ENCODE measurements at places on chromosomes 5 and 9.

DNA sequence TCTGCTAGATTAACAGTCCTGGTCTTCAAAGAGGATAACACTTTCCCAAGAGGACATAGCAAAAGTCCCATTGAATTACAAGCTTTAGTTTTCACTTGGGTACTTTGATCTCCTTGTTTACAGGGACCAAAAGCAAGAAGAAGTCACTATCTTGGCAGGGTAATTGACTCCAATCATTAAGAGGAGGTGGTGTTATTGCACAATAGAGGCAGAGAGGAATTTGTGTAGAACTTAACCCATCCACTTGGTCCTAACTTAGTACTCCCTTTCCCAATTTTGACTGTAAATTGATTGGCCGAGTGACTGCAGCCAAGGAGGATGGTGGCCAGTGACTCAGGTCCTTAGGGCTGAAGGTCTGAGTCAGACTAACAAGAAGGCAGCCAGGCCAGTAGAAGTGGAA, 9.3 kb upstream of the TRPC7 start:
- DNase-seq: no peak

- DNase-seq: no peak
Observed at GRCh38 chr5:4939042-4939781, 200.9 kb upstream of the ADAMTS16 start.

- DNase-seq: no peak
Observed at GRCh38 chr9:137319739-137320551, 17.9 kb upstream of the NRARP start.

- no peak for DNase-seq
Observed at GRCh38 chr5:176676361-176676824, 29.1 kb downstream of the TSPAN17 start.

DNA sequence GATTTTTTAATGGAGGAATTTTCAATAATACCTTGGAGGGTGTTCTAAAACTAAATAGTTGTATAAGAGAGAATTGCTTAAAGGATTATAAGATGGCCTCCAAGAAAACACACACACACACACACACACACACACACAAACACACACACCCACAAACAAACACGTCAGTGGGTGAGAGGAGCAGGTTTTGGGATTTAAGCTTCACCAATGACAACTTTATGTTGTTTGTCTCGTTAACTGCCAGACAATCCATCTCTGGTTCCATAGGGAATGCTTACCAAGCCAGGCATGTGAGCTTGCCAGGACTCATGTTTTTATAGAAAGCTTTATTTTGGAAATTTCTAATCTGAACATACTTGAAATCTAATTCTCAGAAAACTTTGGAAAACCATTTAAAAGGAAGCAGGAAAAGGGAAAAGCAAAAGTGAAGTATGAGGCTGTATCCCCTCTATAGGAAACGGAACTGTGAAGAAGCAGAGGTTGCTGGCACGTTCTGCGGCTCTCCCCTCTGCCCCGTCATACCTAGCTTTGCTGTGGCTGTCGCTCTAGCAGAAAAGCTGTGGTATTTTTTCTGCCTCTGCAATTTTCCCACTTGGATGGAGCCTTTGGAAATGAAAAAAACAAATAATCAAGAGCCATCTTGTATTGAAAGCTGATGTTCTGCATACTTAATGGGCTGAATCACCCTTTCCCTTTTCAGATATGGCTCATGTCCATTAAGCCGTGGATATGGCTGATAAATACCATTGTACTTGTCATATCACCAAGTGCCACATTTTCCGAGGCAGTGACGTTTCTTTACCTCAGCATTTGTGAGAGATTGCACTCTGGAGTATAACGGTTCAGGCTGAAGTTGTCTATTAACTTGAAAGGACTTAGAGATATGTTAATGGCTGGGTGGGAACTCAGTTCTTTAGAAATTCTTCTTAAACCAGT, 112.7 kb downstream of the NTRK2 start:
- DNase-seq: no peak

DNA sequence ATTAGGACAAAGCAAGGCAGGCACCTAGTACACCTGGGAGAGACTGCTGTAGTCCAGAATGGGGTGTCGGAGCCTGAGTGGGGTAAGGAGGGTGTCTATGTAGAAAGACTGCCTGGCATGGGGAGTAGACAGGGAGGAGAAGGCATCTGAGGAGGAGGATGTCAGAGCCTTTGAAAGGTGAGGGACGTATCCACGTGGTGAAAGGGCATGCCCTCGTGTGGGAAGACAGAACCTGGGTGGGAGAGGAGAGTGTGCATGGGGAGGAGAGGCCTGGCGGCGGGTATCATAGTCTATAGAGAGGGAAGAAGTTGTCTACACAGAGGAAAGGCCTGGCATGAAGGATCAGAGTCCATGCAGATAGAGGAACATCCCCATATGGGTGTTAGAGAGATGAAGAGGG, 91.8 kb downstream of the NDFIP1 start:
- no peak for DNase-seq

- peak; percentile 69 for DNase-seq
Observed at GRCh38 chr5:142151436-142152383, 43.1 kb downstream of the NDFIP1 start.

- peak; percentile 9 for DNase-seq
Observed at GRCh38 chr9:4822057-4822456, 29.3 kb downstream of the RCL1 start.

DNA sequence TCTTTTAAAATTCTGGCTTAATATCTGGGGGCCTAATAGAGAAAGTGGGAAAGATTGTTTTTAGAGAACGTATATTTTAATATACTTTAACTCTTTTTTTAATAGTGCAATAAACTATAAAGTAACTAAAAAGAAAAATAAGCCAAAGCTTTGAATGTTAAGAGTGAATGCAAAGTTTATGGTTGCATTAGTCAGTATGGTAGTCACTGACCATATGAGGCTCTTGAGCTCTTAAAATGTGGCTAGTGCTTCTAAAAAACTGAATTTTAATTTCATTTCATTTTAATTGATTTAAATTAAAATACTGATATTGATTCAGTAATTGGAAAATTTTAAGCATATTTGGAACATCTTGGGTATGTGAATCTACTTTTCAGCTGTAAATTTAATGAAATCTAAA, 310.7 kb downstream of the PJA2 start:
- DNase-seq: no peak

DNA sequence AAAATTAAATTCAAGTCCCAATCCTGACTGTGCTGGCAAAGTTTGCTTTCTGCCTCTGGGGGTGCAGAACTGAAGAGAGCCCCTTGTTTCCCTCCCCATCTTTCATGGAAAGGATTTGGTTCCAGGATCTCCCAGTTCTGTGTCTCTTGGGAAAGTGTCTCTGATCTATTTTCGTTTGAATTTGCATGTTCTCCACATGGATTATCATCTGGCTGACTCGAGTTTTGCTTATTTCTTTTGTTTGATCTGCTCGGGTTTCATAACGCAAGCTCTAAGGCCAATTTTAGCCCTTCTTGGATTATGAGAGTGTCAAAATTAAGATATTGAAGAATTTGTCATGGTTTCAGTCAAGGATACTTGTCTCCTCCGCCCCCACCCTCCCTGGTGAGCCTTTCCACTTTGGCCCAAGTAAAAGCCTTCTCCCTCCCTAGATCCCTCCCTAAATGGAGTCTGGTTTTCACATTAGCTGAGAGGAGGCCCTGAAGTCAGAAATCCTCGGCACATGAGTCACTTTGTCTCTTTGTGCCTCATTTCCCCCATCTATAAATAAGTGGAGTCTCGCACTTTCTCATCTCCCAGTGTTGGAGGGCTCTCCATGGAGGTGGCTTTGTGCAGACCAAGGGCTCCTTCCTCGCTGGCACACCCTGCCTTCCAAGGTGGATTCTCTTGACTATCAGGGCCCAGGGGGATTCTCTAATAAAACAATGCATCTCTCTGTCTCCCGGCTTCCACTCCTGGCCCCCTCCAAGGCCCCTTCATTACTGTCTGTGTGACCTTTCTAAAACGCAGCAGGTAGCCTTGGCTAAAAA, 17.3 kb downstream of the ADRB2 start:
- DNase-seq: no peak
